ENCODE measurements at places on chromosomes 1 and 21.

DNA sequence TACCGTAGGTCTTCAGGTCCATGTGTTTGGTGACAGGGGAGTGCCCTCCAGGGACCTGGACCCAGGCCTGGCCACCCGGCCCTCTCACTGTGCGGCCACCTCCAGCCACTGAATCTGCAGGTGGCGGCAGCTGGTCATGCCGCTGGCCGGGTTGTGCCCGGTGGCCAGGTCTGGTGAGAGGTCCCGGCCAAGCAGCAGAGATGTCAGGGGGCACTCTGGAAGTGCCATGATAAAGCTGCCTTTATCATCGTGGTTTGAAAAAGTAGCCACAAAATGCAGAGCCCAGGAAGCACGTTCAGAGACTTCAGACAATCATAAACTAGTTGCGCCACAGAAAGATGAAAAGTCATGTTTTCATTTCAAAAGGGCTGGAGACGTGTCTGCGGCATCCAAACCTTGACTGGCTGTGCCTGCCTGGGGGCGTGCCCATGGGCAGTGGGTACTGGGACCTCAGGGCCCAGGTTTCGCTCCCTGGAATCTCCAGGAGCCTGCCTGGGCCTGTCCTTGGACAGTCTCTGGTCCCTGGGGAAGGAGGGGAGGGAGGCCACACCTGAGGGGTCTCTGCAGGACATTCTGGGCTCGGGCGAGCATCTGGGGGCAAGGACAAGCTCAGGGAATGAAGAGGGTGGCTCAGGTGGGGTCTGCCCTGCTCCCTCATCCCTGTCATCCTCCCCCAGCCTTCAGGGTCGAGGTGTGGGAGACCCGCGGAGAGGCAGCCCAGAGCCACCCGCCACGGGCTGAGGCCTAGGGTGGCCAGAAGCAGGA is 44.9 kb downstream of the COL18A1 start:
- no peak for DNase-seq

DNA sequence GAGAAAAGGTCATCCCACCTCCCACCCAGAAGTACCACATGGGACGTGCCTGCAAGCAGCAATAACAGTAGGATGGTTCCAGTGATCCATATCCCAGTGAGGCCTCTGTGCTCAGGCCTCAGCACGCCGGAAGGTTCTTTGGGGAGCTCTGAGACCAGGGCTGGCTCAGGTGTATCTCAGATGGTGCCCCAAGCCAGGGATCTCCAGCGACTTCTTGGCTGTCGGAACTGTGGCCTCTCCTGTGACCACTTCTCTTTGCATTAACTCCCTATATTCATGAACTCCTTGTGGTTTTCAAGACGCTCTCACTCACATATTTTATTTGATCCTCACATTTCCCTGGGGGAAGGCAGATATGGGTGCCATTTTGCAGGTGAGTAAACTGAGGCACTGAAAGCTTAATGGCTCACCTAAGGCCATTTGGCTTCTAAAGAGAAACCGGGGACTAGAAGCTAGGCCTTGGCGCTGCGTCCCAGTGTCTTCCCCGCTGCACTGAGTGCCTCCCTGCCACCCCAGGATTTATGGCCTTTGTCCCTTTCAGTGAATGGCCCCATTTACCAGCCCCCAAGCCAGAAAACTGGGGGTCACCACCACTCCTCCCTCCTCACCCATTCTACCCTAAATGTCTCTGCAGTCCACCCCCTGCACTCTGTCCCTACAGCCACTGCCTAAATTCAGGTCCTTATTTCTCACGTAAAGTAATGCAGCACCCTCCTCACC is 101.9 kb downstream of the CCDC185 start:
- DNase-seq: no peak

- DNase-seq: no peak
Measured at GRCh38 chr1:23756676-23757075, 13.4 kb downstream of the ELOA start.

- DNase-seq: no peak
Measured at GRCh38 chr21:34128674-34129038, 55.3 kb downstream of the MRPS6 start.

GRCh38 chr1:235012436-235013210 is 116.0 kb downstream of the TOMM20 start:
- DNase-seq: no peak

DNA sequence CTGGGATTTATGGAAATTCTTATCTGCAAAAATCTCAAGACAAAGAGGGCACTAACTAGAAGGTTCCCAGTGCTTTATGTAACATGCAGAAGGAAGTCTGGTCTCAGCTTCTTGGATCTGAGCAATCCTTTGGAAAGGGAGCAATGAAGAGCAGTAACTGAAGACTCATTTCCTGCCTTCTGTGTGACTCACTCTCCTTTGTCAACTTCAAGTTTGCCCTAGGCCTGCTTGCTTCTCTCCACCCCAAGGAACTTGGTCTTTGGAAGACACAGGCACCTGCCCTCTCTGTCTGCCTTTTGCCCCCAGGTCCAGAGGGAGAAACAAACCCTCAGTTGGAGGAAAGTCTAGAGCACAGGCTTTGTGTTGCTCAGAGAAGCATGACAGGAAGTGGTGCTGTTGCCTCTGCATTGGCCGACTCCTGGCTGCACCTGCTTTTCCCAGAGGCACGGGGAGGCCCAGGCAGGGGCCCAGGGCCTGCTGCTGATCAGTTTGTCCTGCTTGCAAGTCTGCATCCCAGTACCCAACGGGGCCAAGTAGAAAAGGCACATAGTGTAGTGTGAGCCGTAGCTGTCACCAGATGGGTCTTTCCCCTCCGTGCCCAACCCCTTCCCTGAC is 137.2 kb downstream of the DHRS3 start:
- no peak for DNase-seq

- no peak for DNase-seq
Measured at GRCh38 chr21:45215213-45215612, 72.5 kb downstream of the POFUT2 start.

- no peak for DNase-seq
Measured at GRCh38 chr1:82950606-82951200, 1048.2 kb downstream of the TTLL7 start.

GRCh38 chr1:64248065-64248464 is 44.6 kb downstream of the UBE2U start:
- no peak for DNase-seq

All from stimulated activated CD4-positive, alpha-beta T cell treated with anti-CD3 and anti-CD28 coated beads, Interleukin-15, amount 100 ng/mL, for 1 hour (primary cell).